GM04504 (cell line): ENCODE measurements at places on chromosomes 12 and 14.
A peak's percentile ranks its signal among the peaks of the same experiment; 100 is the strongest.

GRCh38 chr12:128856035-128856790, 2.9 kb downstream of the GLT1D1 start:
- DNase-seq, result no peak

DNA sequence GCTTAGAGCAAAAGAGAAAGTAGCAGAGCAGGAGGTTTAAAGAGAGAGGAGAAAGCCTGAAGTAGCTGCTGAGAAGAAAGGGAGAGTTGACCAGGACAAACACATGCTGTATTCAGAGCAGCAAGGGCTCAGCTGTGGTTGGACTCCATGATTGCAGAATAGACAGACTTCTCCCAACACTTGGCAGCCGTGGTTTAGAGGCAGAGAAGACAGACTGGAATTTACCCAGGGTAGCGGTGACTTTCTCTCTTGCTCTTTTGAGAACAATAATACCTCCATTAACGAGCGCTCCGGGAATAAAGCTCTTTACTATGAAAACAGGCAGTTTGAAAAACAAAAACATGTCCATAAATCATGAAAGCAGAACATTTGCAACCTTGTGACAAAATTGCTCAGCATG, 21.4 kb upstream of the IGF1 start:
- no peak for DNase-seq

DNA sequence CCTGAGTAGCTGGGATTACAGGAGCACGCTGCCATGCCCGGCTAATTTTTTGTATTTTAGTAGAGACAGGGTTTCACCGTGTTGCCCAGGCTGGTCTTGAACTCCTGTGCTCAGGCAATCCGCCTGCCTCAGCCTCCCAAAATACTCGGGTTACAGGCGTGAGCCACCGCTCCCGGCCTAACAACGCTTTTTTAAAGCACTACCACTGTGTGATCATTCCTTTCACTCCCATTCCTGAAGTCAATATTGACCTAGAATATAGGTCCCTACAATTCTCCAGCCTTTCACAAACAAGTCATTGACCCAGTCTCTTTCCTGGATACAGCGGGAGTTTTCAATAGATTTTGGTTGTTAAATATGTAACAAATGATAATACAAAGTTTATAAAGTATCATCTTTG, 62.8 kb downstream of the KIF21A start:
- DNase-seq, result no peak

GRCh38 chr12:11731042-11731357, 81.5 kb downstream of the ETV6 start:
- DNase-seq, result no peak

DNA sequence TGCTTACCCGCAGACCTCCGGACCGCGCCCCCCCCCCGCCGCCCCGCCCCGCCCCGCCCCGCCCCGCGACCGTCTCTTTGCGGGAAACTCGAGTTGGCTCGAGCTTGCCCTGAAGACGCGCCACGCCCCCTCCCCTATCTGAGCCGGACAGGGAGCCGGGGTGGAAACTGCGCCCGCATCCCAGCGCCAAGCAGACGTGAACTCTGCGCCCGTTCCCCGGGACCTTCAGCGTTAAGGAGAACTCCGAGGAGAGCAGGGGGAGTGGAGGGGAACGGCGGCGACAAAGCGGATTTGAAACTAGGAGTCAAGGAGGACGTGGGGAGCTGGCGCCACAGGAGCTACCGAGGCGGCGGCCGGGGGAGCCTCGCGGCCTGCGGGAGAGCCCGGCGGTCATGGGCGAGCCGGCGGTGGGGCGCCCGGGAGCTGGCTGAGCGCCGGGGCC, at the start of gene KCNK13:
TSS of gene KCNK13 (plus strand) at position 310 of the 442 bp plus-strand sequence. CDS start 212 bp downstream, outside the sequence.
- DNase-seq, result no peak

GRCh38 chr12:129651951-129652350, 251.9 kb downstream of the TMEM132D start:
- DNase-seq, result no peak

- no peak for DNase-seq
These were observed 735 bp upstream of the P2RX7 start for GRCh38 chr12:121131941-121132341.

DNA sequence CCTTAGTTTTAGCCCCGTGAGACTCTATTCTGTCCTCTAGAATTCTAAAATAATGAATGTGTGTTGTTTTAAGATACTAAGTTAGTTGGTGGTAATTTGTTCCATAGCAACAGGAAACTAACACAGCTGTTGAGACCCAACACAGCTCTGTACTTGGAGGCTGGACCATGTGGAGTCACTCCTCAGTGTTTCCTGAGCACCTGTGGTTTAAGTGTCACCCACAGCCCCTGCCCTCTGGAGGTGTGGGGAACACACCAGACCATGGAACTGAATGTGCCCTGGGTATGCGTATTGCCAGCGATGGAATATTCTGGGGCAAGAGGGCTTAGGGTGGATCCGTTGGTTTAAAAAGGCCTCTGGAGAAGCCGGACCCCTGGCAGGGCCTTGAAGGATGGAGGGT, 16.6 kb upstream of the GPR68 start:
- no peak for DNase-seq

DNA sequence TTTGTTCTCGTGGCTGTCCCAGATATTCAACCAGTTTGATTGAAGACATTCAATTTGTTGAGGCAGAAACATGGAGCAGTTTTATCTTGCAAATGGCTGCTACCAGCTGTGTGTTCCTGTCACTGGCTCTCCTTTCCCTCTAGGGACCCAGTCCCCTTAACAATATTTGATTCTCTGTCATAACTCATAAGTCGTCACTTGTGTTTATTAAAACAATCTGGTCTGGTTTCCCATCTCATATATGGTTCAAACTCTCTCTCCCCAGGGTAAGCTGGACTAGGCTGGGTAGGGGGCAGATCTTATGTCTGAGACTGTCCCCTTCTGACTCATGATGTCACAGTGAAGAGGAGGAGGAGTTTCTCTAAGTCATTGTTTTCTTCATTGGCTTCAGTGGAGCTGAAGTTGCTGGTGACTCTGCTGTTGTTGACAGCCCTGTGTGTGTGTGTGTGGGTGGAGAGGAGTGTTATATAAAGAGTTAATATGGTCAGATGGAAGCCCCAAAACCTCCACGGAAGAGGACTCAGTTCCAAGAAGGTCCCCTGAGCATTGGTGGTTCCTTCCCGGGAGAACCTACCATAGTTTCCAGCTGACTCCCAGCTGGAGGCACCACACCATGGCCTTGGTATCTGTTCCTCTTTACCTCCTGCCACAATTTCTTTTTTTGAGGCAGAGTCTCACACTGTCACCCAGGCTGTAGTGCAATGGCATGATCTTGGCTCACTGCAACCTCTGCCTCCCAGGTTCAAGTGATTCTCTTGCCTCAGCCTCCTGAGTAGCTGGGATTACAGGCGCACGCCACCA, 16.1 kb upstream of the GNG2 start:
- DNase-seq, result no peak

GRCh38 chr12:75271576-75271975, 58.5 kb downstream of the CAPS2 start:
- no peak for DNase-seq

DNA sequence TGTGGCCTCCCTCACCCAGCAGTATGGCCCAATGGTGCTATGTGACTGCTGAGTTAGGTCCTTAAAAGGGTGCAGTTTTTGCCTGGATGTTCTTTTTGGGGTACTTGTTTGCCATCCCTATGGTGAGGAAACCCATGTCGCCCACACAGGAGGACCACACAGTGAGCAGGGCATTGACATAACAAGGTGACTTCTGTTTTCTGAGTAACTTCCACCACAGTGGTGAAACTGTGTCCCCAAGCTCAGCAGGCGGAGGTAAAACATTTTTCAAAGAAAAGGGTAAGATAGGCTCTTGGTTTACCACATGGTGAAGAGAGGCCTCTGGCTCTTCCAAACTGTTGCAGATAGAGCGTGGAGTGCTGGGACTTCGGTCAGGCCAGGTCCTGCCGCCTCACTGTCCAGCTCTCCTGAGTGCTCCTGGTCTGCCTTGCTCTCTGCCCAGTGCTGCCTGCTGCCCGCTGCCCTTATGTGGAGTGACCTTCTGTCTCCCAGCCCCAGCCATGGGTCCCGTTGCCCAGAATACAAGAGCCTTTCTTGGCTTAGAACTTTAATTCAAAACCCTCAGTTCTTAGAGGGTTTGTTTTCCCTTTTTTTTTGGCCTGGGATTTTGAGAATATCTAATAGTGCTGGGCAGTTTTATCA, 54.0 kb downstream of the TRAF3 start:
- no peak for DNase-seq

GRCh38 chr14:60721326-60722106, 2.6 kb downstream of the SIX4 start:
- no peak for DNase-seq

- DNase-seq, result no peak
These were observed 156.0 kb downstream of the SAMD4A start for GRCh38 chr14:54722791-54723432.

DNA sequence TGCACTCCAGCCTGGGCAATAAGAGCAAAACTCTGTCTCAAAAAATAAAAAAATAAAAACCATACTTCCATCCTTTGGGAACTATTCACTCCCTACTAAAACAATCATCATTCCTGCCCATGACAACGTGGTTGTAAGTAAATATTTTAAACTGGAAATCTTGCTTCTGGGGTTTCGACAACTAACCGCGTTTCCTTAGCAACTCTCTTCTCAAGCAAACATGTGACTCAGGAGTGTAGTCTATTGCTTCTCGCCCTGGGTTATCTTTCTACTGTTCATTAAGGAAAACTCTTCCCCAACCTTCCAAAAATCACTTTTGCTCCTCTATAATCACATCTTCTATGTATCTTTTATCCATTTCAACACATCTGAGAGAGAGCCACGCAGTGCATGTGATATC, 21.8 kb downstream of the APPL2 start:
- no peak for DNase-seq

GRCh38 chr12:49345825-49346658, 646 bp upstream of the DNAJC22 start:
- DNase-seq, result no peak

GRCh38 chr14:54818201-54819133, 84.2 kb downstream of the GCH1 start:
- DNase-seq, result peak; percentile 57

DNA sequence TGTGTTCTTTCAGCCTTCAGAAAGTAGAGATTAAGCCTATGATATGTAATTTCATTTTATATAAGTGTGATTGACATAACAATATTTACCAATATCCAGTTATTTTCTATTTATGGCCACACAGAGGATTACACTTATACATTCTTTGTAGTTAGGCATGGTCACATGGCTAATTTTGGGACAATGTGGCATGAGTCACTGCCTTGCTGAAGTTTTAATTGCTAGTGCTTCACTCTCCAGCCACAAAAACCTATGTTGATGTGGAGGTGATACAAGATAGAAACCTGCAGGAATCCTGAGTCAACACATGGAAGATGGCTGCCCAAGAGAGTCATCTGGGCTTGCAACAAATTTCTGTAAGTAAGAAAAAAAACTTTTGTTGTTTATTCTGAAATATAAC, 17.0 kb downstream of the CLEC14A start:
- DNase-seq, result no peak

- no peak for DNase-seq
These were observed 193.5 kb downstream of the DIO2 start for GRCh38 chr14:80017795-80018194.

DNA sequence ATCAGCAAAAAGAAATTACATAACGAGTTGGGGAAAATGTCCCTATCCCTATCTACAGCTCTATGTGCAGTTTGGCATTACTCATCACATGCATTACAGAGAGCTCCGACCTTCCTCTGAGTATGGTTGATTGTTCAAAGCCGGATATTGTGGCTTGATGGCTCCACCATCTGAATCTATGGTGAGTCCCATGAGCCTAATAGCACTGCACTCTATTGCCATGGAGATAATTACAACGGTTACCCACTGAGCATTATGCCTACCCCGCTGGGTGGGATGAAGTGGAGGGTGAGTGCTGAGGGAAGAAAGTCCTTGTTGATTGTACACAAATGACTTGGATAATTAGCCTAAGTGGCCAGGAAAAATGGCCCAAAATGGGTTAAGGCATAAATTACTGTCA, 800.5 kb downstream of the NRXN3 start:
- no peak for DNase-seq

GRCh38 chr14:23379366-23380196, 2.7 kb downstream of the CMTM5 start:
- no peak for DNase-seq
